ENCODE measurements at places on chromosomes 6 and 20.

DNA sequence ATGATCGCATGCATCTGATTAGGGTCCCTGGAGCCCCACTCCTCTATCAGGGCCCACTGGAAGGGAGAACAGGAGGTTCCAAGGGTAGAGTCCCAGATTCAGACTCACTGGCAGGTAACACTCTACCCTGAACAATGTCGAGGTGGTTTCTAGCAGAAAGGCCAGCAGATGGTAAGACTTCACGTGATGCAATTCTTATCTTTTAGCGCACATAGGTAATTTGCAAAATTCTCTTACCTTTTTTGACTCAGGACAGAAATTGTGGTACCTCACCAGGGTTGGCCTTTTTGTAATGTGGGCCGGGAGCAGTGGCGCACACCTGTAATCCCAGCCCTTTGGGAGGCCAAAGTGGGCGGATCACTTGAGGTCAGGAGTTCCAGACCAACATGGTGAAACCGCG, 228.1 kb upstream of the JARID2 start:
- no peak for DNase-seq

DNA sequence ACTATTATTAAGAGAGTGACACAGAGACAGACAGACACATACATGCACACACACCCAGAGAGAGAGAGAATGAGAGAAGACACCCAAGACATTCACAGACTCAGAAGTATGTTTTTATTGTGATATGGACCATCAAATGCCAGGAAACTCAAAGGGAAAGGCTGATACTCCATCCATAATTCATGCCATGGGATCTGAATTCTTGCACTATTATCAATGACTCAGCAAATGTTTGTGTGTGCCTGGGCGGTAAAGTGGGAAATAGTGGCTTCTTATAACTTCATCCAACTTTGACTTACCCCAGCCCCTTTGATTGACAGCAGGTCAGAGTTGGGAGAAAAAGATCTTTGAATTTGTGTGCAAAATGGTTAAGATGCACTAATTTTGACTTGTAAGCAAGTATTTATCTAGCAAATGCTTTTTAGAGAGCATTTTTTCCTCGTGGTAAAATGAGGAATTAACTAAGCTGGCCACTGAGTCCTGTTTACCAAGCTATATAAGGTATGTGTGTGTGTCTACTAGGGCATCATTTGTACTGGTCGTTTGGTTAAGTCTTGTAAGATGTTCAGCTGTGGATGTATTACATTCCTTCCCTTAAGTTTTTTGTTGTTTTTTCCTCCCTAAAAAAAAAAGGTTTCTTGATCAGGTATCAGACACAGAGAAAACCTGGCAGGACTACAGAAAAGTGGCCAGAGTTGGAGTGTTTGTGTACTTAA, 3.0 kb upstream of the CCN2 start:
- no peak for DNase-seq

- no peak for DNase-seq
Measured at GRCh38 chr6:38336922-38337321, 302.8 kb downstream of the BTBD9 start.

DNA sequence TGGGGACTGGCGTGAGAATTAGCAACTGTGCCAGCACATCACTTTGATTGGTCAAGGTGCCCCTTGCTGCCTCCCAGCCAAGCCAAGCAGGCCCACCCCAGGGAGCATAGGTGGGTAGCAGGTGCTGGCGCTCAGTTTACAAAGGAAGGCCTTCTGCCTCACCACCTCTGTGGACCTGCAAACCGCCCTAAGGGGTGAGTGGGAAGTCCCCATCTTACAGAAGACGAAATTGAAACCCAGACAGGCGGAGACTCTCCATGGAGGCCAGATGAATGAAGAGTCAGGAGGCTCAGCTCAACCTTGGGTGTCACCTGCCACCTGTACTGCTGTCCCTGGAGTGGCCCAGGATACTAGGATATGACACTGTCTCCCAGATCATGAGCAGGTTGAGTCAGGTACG, 21.5 kb upstream of the MAS1L start:
- no peak for DNase-seq

GRCh38 chr6:129134535-129134934, 251.6 kb downstream of the LAMA2 start:
- DNase-seq, result no peak

- no peak for DNase-seq
Measured at GRCh38 chr6:148516217-148516616, 173.6 kb downstream of the SASH1 start.

- DNase-seq, result no peak
Measured at GRCh38 chr6:147806697-147807096, 298.2 kb downstream of the SAMD5 start.

All from posterior vena cava (tissue), 2 donors.